Keratinocyte (primary cell): ENCODE measurements at places on chromosomes 3 and 15. TPM values are rescaled to one million over a fixed set of nuclear protein-coding genes. Genes with fewer than 3 reads are reported as not detected.

GRCh38 chr3:123027292-123028232 lies at the start of gene SEMA5B:
TSS of gene SEMA5B (minus strand) at chr3:123027763. CDS start at chr3:122961263, 66,500 bp downstream.
- no peak for DNase-seq

GRK7 gene
- not detected in 3 replicates for polyA plus RNA-seq

GOLGA6L10 gene
- polyA plus RNA-seq, result 0.36 to 1.6 TPM (median 1.3 TPM) in 3 replicates

DNA sequence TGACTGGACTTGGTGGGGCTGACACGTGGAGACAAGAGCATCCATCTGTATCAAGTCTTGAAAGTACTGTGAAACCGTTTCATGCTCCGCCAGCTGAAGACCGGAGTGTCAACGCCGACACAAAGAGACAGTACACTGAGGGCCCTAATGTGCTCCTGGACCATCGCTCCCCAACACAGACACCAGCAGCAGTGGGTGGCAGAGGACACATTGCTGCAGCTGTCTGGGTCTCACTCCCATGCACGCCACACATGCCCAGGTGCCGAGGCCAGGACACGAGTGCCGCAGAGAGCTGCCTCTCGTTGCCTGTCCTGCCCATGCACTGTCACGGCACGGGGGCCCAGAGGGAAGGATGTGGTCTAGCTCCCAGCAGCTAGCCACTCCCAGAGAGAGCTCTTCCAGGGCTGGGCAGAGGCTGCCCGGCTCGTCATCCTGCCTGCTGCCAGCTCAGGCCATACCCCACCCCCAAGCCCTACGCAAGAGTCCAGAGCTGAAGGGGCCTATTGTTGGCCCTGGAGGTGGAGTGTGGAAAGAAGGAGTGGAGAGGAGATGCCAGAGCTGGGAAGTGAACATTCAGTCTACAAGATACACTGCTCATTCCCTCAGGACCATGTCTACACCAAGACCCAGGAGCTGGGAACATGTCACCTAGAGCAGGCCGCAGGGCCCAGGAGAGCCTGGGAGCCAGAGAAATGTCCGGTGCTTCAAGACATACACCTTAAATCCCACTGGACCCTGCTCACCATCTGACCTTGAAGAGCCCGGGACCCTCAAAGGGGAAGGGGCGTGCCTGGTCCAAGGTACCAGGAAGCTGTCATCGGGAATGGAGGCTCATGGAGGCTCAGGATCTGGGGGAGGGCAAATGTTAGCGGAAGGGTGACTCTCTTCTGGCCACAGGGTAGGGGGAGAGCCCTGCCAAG lies 7.7 kb downstream of the TNK2 start:
- no peak for DNase-seq

RASL12 gene
- polyA plus RNA-seq, result not detected in 3 replicates

DNA sequence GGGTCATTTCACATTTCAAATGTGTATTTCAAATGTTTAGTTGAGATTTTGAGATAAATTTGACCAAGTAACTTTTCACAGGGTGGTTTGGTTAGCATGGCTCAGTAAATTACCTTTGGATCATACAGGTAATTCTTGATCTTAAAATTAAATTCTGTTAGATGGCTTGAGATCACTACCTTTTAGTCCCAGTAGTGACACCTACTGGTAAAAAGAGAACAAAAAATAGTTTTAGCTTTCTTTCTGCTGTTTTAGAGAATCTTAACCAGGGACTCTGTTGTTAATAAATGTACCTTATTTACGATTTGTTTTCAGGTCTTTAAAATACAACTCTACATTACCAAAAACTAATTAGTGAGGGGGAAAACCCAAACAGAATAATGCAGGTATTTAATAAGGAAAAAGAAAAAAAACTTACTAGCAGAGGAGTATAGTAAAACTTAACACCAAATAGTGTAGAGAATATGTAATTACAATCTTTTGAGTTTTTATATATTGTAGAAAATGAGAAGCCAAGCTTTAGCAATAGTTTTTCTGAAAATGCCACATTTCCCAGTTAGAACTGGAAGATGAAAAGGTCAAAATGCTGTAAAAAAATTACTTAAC lies 620.3 kb upstream of the AGTR1 start:
- no peak for DNase-seq

SLC51B gene
- not detected in 3 replicates for polyA plus RNA-seq

- DNase-seq, result no peak
These were observed 2.0 kb upstream of the TM2D3 start for GRCh38 chr15:101654171-101654570.

CLDN11 gene
- 0.12 to 0.23 TPM (median 0.14 TPM) in 3 replicates for polyA plus RNA-seq

SPINK8 gene
- polyA plus RNA-seq, result not detected in 3 replicates

GALNT15 gene
- polyA plus RNA-seq, result 0.03 TPM in 1 of 3 replicates, not detected in the others

- no peak for DNase-seq
These were observed 45.4 kb downstream of the TJP1 start for GRCh38 chr15:29776859-29777258.

DNA sequence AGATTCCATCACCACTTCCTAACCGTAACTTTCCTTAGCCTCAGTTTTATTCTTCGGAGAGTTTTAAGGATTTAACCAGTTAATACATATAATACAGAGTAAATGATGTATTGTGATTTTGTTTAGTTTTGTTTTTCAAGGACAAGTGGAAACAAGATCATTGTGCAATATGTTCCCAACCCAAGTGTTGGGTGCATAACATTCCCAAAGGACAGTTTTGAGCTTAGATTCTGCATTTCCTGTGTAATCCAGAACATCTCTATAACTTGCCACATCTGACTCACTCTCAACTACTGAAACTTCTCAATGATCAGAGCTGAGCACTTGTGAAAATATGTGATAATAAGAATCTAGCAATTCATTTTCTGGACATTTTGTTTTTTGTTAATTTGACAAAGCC lies 466.1 kb upstream of the PPP2R3A start:
- DNase-seq, result no peak

- DNase-seq, result no peak
These were observed 14.1 kb upstream of the RPS17 start for GRCh38 chr15:82554351-82554750.

- no peak for DNase-seq
These were observed 21.3 kb upstream of the HCN4 start for GRCh38 chr15:73389971-73390544.

GRCh38 chr3:23623844-23624243 lies 181.9 kb upstream of the UBE2E1 start:
- no peak for DNase-seq

CCR9 gene
- not detected in 3 replicates for polyA plus RNA-seq

CFAP100 gene
- polyA plus RNA-seq, result not detected in 3 replicates

DNA sequence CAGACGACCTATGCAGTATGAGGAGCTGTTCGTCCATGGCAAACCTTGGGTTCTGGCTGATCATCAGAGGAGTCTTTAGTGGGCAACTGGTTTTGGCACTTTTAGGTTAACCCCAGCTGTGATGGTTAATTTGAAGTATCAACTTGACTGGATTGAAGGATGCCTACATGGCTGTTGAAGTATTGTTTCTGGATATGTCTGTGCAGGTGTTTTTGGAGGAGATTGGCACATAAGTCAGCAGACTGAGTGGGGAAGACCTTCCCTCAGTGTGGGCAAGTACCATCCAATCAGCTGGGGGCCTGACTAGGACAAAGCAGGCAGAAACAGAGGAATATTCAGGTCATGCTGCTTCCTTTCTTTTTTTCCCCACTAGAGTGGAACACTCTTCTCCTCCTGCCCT lies 284.1 kb downstream of the NFKBIZ start:
- no peak for DNase-seq

DNA sequence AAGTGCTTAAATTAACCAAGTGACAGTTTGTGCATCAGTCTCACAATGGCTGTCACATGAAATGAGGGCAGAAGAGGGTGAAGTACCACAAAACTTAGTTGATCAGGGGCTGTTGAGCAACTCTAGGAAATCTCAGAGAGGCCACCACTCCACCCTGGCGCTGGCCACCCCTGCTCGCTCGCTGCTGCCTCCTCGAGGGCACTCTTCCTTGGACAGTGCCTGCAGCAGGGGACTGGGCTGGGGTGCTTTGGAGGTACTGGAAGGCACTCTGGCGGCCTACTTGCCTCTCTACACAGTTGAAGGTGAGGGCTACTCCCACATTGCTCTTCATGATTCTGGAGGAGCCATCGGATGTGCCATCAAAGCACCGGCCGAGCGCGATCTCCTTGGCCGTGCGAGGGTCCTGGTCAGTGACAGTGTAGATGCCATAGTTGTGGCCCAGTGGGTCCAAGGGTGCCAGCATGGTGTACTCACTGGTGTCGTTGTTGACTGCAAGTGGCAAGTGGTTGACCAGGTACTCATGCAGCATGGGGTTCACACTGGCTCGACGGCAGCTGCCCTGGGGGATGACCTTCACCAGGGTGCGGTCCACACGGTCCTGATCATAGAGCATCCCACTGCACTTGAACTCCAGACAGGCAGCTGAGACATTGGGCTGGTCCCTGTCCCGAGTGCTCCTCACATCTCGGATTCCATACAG lies 11.6 kb upstream of the CLPX start:
- DNase-seq, result no peak

- DNase-seq, result no peak
These were observed 132.6 kb upstream of the PROK2 start for GRCh38 chr3:71917545-71917944.

PLCH1 gene
- 0.01 to 0.05 TPM (median 0.02 TPM) in 3 replicates for polyA plus RNA-seq

DNA sequence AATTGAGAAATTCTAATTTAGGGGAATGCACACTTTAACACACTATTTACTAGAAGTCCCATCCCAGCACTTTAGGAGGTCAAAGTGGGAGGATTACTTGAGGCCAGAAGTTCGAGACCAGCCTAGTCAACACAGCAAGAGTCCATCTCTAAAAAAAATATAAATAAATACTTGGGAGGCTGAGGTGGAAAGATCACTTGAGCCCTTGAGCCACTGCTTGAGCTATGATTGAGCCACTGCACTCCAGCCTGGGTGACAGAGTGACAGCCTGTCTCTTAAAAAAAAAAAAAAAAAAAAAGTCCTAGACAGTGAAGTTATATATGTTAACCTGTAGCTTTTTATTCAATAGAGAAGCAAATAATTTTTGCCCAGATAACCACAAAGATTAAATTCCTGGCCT lies 69.2 kb downstream of the DLG1 start:
- no peak for DNase-seq

- peak; percentile 53 for DNase-seq
These were observed 7.7 kb downstream of the FILIP1L start for GRCh38 chr3:100106531-100107141.

- no peak for DNase-seq
These were observed 2.8 kb upstream of the ISG20 start for GRCh38 chr15:88636050-88636449.

DNA sequence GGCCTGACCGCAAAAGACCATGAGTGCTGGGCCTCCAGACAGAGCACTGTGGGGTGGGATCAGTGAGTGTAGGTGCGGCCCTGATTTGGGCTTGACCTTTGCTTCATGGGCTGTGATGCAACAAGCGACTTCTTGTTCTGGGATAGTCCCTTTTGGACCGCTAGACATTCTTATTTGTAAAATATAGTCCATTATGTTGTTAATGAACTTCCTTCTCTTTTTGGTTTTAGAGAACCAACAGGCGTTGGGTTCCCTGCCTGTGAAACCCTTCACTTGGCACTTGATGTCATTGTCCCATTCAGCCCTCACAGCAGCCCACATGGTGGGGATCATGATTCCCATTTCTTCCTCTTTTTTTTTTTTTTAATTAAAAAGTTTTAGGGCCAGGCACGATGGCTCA lies 15.8 kb upstream of the TRH start:
- no peak for DNase-seq

DNA sequence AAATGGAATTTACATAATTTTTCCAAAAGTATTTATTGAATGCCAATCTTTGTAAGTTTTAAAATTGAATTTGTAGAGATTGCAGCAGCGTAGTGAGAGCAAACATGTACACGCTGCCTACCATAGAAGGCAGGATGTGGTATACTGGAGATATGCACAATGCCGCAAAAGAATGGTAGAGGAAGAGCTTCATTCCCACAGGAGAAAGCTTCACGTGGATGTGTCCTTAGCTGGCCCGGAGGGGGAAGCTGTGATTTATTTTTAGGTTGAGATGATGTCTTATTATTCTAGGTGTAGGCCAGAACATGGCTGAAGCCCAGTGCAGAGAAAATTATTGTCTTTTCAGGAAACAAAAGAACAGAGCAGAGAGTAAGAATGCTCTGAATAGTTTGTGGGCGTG lies 743.3 kb upstream of the BCHE start:
- DNase-seq, result no peak

DNA sequence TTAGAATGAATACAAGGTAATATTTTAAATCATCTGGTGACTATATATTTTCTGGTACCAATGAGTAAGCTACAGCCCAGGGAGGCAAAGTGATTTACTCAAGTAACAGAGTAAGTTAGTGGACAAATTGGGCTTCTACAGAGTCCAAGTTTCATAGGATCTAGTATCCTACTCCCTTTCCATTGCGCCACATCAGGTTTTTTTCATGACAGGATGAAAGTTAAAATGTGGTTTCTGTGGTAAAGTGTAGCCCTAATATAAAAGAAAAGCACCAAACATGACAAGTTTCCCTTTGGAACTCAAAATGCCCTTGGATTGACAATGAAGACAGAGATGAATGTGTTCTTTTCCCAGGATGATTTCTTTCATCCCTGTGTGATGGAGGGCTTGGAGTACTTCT lies 350.8 kb upstream of the ZNF385D start:
- DNase-seq, result no peak

DNA sequence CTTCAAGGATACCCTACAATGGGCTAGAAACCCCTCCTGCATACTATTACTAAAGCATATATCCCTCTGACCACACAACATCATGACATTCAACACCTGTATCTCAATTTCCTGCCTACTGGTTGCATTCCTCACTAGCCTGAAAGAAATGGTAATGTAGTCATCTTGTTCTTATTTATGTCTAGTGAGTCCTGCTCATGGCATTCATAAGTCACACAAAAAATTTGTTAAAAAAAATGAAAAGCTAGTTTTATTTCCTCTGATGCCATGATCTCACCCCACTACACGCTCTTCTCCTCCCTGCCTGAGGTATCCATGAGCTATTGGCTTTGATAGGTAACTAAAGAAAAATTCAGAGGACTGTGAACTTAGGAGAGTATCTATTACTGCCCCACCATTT lies 284.5 kb downstream of the ZNF385D start:
- DNase-seq, result no peak

GRCh38 chr3:45776301-45776595 lies 20.1 kb downstream of the SLC6A20 start:
- DNase-seq, result no peak

- no peak for DNase-seq
These were observed 105.7 kb downstream of the TPRA1 start for GRCh38 chr3:127484601-127485388.

GRCh38 chr15:89342840-89343239 lies 8.2 kb upstream of the POLG start:
- no peak for DNase-seq

GRCh38 chr3:120850381-120851295 lies 57.4 kb upstream of the STXBP5L start:
- no peak for DNase-seq

GPR62 gene
- polyA plus RNA-seq, result not detected in 3 replicates

DNA sequence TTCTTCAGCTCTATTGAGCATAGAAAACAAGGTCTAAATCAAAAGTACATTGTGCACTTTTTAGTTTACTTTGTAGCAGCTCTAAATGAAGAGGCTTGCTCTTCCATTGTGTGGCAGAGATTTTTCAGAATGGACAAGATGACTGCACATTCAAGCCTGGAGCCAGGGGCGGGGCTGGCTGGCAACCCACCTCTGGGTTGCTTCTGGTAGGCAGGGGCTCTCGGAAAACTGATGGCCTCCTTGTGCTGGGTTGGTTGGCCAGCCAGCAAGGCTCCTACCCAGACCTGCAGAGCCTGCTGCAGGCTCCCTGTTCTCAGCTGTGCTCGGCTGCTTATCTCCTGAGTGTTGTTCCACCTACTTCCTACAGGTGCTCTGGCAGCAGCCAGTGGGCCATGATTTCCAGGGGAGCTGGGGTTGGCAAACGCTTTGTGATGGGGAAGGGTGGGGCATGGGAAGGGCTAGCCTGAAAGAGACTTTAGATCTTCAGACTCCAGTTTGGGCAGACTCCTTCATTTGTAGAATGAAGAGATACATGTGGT lies 8.8 kb downstream of the BSN start:
- DNase-seq, result no peak

SPATA12 gene
- 0.08 to 0.09 TPM (median 0.08 TPM) in 3 replicates for polyA plus RNA-seq

PODXL2 gene
- 1.3 to 2.4 TPM (median 1.6 TPM) in 3 replicates for polyA plus RNA-seq
